ENCODE measurements at places on chromosomes 3 and 15.

DNA sequence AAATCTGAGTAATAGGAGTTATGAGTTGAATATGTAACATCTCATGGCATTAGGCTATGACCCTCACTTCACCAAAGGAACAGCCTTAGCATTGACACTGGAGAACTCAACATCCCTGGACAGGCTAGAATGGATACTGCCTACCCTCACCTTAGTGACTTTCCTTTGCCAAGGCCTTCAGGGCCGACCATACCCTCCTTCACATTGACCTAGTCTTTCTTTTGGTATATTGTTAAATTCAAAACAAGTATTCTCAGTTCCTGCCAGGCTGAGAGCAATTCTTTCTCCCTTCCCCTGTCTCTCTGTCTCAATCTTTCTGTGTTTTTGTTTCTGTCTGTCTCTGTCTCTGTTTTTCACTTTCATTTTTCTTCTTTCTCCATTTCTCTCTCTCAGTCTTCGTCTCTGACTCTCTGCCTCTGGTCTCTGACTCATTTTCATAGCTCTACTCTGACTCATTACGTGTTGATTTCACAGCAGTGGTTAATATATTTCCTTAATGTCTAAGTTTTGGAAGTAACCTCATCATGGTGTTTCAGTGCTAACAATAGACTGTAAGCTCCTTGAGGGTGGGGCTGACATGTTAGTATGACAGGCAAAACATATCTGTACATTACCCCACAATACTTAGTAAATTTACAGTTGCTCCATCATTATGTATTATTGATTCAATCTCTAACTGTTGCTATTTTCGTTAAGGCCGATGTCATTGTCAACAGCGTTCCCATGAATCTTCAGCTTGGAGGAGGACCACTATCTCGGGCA, 32.5 kb downstream of the PARP15 start:
- H3K36me3 ChIP-seq: no peaks in the 10 kb centered on the region
- H3K4me1 ChIP-seq: no peaks in the 10 kb centered on the region
- no peak for DNase-seq
- no peaks in the 10 kb centered on the region for H3K27me3 ChIP-seq

DNA sequence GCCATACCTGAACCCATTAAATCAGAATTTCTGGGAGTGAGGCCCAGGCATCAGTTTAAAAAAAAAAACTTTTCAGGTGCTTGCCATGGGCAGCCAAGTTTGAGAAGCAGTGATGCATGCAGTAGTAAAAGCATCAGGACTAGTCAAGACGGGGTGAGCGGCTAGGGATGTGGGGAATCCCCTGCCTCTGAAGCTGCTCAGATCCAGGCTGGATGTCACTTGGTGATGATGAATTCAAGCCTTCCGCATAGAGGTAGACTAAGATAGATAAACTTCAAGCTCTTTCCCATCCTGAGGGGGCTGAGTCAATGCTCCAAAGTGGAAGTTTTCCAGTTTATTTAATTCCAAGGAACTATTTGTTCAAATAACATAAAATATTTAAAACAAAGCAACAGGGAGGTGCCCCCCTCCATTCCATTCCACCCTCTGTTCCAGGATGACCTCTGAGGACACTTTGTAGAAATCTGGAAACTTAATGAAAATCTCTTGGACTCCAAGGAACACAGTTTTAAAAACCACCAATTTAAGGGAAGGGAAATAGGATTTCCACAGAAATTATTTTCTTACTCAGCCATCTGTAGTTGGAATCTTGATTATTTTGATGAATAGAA, 100.4 kb upstream of the NR2E3 start:
- no peaks in the 10 kb centered on the region for H3K36me3 ChIP-seq
- H3K4me3 ChIP-seq: no peak overlapping the region
- H3K4me1 ChIP-seq: peaks cover 65% of the 10 kb centered on the region
- H3K27me3 ChIP-seq: no peaks in the 10 kb centered on the region

DNA sequence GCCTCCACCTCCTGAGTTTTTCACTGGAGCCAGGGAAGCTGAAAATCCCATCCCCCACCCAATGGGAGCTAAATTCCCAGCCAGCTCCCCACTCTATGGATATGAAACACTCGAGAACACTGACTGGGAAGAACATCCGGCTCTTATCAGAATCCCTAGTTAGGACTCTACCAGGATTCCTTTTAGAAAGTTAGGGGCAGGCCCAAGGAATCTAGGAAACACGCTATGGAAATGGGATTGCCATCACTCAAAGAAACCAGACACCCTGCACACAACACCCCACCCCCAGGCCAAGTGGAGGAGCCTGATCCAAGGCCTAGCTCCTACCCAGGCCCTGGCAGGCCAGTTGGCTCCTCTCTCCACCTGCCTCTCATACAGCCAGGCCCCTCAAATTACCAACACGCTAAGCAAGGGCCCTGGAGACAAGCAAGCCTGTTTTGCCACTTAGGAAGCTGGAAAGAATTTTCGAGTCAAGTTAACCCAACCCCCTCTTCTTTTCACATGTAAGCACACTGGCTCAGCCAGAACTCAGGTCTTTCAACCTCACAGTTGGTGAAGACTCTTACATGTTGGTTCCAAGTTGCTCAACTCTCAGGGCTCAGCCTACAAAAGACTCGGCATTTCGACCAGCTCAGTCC, 75.5 kb downstream of the RBPMS2 start:
- H3K4me3 ChIP-seq: peak overlapping the region; percentile 96
- H3K4me1 ChIP-seq: peaks cover 89% of the 10 kb centered on the region
- H3K36me3 ChIP-seq: peaks cover 4% of the 10 kb centered on the region
- no peaks in the 10 kb centered on the region for H3K27me3 ChIP-seq
- peak; percentile 42 for DNase-seq

DNA sequence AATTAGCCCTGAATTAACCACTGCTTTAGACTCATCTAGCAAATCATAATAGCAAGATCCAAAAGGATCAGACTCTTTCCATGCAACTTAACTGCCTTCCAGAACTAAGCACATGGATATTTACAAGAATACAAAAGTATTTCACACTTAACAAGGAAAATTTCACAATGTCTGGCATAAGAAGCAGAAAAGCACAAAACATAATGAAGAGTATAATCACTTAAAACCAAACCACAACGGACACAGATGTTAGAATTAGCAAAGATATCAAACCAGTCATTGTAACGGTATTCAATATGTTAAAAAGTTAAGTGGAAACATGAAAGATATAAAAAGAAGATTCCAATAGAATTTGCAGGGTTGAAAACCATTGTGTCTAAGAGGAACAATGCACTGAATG, 51.5 kb upstream of the COL6A6 start:
- no peaks in the 10 kb centered on the region for H3K4me1 ChIP-seq
- no peak overlapping the region for H3K27ac ChIP-seq
- DNase-seq: no peak
- no peaks in the 10 kb centered on the region for H3K36me3 ChIP-seq
- H3K4me3 ChIP-seq: no peak overlapping the region
